ENCODE measurements at places on chromosomes 1 and 21. TPM values are rescaled to one million over a fixed set of nuclear protein-coding genes. Genes with fewer than 3 reads are reported as not detected.

GRCh38 chr1:199489594-199489993 is 537.9 kb upstream of the NR5A2 start:
- no peak overlapping the region for H3K4me3 ChIP-seq
- no peaks in the 10 kb centered on the region for H3K36me3 ChIP-seq
- H3K27ac ChIP-seq, result no peak overlapping the region
- H3K4me1 ChIP-seq, result no peaks in the 10 kb centered on the region

- peak; percentile 88 for DNase-seq
- H3K36me3 ChIP-seq, result no peaks in the 10 kb centered on the region
- peak overlapping the region; percentile 97 for H3K27ac ChIP-seq
- no peaks in the 10 kb centered on the region for H3K27me3 ChIP-seq
Observed at GRCh38 chr1:7470904-7471638, 300.0 kb upstream of the VAMP3 start.

GRCh38 chr21:15084668-15085067 is 19.9 kb upstream of the NRIP1 start:
- no peaks in the 10 kb centered on the region for H3K27me3 ChIP-seq
- H3K4me3 ChIP-seq, result no peak overlapping the region
- H3K36me3 ChIP-seq, result no peaks in the 10 kb centered on the region
- no peak overlapping the region for H3K27ac ChIP-seq

DNA sequence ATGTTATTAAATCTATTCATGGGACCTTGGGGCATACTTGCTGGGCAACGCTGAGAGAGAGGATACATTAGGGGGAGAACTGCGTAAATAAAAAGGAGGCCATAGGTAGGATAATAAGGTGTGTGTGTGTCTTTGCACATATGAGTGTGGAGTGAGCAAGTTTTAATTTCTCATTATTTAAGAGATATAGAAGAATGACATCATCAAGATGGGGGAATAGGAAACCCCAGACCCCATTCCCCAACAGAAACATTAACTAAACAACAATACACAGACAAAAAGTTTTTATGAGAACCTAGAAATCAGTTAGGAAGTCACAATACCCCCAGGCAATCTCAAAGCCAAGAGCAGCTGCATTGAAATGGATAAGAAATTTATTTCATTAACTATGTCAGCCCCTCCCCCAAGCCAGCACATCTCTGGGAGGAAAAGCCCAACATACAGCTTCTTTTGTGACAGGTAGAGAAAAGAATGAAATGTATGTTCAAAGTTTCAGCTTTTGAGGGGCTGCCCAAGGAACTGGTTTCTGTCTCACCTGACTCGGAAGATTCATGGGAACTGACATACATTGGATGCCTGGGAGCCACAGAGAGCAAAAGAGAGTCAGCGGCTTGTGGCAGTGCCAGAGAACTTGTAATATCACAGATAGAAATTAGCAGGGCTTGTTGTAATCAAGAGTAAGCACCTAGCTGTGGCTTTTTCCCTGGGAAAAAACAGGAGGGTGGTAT is 234.3 kb upstream of the NFIA start:
- no peaks in the 10 kb centered on the region for H3K27me3 ChIP-seq
- no peaks in the 10 kb centered on the region for H3K4me1 ChIP-seq
- H3K4me3 ChIP-seq, result no peak overlapping the region
- no peak overlapping the region for H3K27ac ChIP-seq

GRCh38 chr1:210617293-210617692 is 288.6 kb downstream of the HHAT start:
- no peaks in the 10 kb centered on the region for H3K27me3 ChIP-seq
- H3K27ac ChIP-seq, result no peak overlapping the region
- H3K4me1 ChIP-seq, result no peaks in the 10 kb centered on the region
- H3K4me3 ChIP-seq, result no peak overlapping the region
- H3K36me3 ChIP-seq, result no peaks in the 10 kb centered on the region

DNA sequence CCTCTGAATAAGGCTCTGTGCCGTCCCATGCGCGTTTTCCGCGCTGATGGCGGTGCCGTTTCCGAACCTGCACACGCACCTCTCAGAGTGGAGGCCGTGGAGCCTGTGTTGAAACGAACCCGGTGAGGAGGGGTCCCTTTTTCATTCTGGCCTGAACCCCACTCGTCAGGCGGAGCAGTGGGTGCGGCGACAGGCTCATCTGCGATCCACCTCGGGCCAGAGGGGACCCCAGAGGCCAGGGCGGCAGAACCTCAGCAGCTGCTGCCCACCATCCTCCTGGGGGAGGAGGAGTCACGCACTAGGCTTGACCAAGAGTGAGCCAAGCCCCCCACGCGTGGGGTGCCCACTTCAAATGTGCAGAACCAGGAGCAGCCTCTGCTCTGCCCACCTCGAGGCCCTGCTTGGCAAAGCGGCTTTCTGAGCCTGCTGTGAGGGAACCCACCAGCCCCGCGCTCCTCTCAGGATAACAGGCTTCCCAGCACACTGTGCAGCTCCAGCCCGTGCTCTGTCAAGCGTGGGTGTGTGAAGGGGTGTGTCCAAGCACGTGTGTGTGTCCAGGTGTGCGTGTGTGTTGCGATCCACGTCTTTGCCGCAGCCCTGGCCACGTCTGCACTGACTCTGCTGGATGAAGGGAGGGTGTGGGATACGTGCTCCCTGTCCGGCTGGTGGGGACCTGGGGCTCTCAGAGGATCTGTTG is 6.8 kb downstream of the PRDM16 start:
- peak overlapping the region; percentile 92 for H3K27ac ChIP-seq
- H3K4me1 ChIP-seq, result peaks cover 71% of the 10 kb centered on the region
- no peak overlapping the region for H3K4me3 ChIP-seq

DNA sequence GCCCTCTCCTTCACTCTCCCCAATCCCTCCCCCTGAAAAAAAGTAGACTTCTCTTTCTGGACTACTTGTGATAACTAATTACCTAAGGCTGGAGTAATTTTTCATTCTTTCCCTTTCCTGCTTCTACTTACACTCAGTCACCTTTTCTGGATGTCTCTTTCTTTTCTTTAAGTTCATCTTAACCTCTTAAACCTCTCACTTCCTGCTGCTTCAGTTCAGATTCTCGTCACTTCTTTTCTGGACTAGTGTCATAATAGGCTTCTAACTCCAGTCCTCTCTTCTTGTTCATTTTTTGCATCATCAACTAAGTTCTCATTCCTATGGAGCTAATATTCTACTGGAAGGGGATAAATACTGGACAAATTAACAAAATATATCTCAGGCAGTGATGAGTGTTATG is 75.4 kb downstream of the LRRC53 start:
- H3K27ac ChIP-seq, result no peak overlapping the region
- no peak overlapping the region for H3K4me3 ChIP-seq
- H3K4me1 ChIP-seq, result no peaks in the 10 kb centered on the region

GRCh38 chr1:98988904-98989555 is 15.6 kb downstream of the PLPPR5 start:
- H3K27me3 ChIP-seq, result no peaks in the 10 kb centered on the region
- H3K4me3 ChIP-seq, result no peak overlapping the region
- H3K27ac ChIP-seq, result no peak overlapping the region
- no peaks in the 10 kb centered on the region for H3K36me3 ChIP-seq

DNA sequence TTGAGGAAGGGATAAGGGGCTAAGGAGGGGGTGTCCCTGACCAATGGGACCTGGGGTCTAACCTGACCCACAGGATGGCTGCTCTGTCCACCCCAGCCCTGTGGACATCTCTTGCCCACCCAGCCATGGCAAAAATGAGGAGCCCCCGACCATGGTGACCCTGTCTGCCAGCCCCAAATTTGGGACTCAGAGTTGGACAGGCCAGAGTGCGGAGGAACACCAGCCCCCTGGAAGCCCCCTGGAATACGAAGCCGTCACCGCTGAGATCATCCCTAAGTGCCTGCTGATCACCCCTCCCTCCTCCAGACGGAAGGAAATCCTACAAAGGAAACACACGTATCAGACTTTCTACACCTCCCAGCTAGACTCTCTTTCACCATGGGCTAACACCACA is 119.3 kb downstream of the SIK1 start:
- no peak overlapping the region for H3K4me3 ChIP-seq
- DNase-seq, result no peak
- no peak overlapping the region for H3K27ac ChIP-seq
- H3K27me3 ChIP-seq, result no peaks in the 10 kb centered on the region
- no peaks in the 10 kb centered on the region for H3K36me3 ChIP-seq

- no peaks in the 10 kb centered on the region for H3K36me3 ChIP-seq
- DNase-seq, result peak; percentile 43
- H3K27ac ChIP-seq, result no peak overlapping the region
- peaks cover 25% of the 10 kb centered on the region for H3K4me1 ChIP-seq
- no peaks in the 10 kb centered on the region for H3K27me3 ChIP-seq
Observed at GRCh38 chr1:87953732-87954344, 625.2 kb downstream of the LMO4 start.

GRCh38 chr1:47656719-47657685 is 219.2 kb downstream of the FOXD2 start:
- H3K4me1 ChIP-seq, result peaks cover 5% of the 10 kb centered on the region
- no peak overlapping the region for H3K4me3 ChIP-seq
- DNase-seq, result peak; percentile 13
- no peaks in the 10 kb centered on the region for H3K27me3 ChIP-seq
- H3K36me3 ChIP-seq, result no peaks in the 10 kb centered on the region

Gene NTNG1
- total RNA-seq, result 0.56 TPM

Gene PLEKHG5
- 7.9 TPM for total RNA-seq

Gene LEMD1
- total RNA-seq, result 6.7 TPM

Gene ATAD3C
- 4.9 TPM for total RNA-seq

Gene GPATCH3
- total RNA-seq, result 11.3 TPM

Measured in thyroid gland (tissue), 4 donors.